ENCODE measurements at places on chromosomes 5 and 9.

DNA sequence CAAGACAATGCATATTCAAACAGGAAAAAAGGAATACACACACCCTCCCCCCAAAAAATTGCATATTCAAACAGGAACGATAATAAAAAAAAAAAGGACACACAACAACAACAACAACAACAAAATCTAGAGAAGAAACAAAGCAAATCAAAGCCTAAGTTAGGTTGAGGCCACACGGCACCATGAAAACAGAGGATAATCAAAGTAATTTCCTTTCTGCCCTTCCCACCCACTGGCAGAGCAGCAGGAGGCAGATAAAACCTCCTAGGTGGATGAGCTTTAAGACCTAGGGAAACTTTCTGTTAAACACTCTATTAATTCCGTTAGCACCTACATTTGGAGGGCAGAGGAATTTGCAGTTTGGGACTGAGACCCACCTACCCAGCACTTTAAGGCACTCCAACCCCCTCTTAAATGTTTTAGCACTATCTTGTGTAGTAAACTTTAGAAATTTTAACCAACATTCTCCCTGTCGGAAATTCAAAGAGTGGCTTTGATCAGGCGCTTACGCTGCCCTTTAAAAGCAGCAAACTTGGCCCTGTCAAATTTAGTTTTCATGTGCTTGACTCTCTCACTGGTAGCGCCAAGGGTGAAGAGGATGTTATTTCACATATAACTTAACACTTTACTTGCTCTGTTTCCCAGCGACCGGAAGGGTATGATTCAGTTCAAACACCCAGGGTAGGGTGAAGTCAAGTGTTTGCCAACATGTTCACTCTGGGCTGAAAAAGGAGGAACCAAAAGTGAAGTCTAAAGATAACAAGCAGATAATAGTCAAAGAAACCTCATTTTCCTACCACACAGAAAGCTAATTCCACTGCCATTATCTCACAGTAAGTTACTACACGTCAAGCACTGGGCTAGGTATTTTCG lies 9.2 kb downstream of the ENC1 start:
- no peak for DNase-seq

- no peak for DNase-seq
These were observed 678 bp downstream of the PLPP7 start for GRCh38 chr9:131290036-131290766.

DNA sequence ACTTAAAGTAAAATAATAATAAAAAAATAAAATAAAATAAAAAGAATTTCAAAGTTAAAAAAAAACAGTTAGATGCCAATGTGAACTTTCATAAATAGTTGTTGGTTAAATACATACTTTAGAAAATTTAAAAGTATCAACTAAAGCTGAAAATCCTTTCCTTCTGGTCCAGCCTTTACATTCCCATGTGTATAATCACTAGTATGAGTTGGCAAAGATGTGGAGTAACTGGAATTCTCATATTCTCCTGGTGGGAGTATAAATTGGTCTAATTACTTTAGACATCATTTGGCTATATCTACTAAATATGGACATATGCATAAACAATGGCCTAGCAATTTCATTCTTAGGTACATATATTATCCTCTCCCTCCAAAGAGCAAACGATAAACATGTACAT lies 619.9 kb downstream of the PTPRD start:
- DNase-seq = no peak

DNA sequence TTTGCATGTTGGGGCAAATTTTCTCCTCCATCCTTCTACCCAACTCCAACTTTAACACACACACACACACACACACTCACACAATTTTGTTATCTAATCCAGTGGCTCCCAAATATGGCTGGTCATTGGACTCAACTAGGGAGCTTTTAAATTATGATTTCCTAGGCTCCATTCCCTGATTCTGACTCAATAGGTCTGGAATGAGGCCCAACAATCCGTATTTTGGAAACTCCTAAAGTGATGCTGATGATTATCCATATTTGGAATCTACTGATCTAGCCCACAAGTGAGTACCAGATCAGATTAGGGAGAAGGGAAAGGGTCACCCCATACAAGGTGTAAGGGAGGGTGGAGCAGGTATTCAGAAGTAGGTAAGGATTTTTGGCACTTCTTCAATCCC lies 309.7 kb downstream of the TLE1 start:
- DNase-seq = no peak

GRCh38 chr5:67028941-67029340 lies 167.7 kb downstream of the CD180 start:
- DNase-seq = no peak

GRCh38 chr5:51185850-51186329 lies 197.4 kb upstream of the ISL1 start:
- no peak for DNase-seq

DNA sequence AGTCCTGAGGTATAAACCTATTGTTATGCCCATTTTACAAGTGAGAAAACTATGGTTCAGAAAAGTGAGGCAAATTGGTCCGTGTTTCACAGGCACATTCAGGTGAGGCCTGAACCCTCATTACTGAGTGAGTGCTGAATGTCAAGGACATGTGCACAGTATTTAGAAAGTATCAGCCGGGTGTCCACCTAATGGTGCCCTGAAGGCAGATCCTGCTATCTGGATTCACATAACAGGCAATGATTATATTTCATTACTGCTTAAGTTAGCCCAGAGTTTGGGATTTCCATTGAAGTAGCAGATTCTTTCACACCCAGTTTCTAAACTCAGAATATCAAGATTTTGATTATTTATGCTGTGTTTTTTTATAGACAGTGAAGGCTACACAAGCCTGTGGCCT lies 142.7 kb downstream of the LHFPL2 start:
- no peak for DNase-seq

DNA sequence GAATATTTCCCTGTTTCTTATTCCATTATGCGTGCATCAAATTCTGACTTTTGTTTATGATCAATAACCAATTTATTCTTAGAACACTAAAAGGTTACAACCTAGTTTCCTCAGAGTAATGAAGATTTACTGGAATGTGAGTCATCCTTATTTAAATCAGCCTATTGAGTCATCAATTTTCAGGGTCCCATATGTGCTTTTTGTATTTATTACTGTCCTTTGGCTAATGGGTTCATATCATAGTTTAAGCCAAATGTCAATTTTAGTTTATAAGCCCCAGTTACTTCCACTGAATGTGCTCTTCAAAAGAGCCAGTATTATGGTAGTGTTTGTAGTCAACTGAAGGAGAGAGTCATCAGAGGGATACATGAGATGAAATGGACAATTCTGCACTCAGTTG lies 359.2 kb downstream of the PRR16 start:
- no peak for DNase-seq
